CD4-positive, alpha-beta T cell treated with Interleukin-12 subunit alpha and Interleukin-12 subunit beta, for 1 hour (primary cell): ENCODE measurements at places on chromosomes 5 and 9.
A peak's percentile ranks its signal among the peaks of the same experiment; 100 is the strongest.

GRCh38 chr5:143026380-143026779, 256.2 kb downstream of the ARHGAP26 start:
- no peak for DNase-seq

DNA sequence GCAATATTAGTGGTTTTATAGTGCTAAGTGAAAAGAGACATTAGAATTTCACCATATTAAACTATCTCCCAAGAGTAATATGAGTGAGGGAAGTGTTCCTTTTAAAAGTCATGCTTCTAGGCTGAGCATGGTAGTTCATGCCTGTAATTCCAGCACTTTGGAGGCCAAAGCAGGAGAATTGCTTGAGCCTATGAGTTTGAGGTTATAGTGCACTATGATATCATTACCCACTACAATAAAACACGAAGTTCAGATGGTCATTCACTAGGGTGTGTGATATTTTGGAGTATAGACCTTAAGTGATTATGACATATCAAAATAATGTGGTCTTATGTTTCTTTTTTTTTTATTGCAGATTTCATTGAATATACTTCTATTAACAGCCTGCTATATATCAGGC, 6.7 kb downstream of the KIF2A start:
- no peak for DNase-seq

- DNase-seq = no peak
Observed at GRCh38 chr5:83563631-83564030, 92.1 kb downstream of the VCAN start.

- DNase-seq = peak; percentile 77
Observed at GRCh38 chr9:127199001-127199791, 65.4 kb upstream of the GARNL3 start.

GRCh38 chr5:32726086-32726557, 15.0 kb downstream of the NPR3 start:
- no peak for DNase-seq

DNA sequence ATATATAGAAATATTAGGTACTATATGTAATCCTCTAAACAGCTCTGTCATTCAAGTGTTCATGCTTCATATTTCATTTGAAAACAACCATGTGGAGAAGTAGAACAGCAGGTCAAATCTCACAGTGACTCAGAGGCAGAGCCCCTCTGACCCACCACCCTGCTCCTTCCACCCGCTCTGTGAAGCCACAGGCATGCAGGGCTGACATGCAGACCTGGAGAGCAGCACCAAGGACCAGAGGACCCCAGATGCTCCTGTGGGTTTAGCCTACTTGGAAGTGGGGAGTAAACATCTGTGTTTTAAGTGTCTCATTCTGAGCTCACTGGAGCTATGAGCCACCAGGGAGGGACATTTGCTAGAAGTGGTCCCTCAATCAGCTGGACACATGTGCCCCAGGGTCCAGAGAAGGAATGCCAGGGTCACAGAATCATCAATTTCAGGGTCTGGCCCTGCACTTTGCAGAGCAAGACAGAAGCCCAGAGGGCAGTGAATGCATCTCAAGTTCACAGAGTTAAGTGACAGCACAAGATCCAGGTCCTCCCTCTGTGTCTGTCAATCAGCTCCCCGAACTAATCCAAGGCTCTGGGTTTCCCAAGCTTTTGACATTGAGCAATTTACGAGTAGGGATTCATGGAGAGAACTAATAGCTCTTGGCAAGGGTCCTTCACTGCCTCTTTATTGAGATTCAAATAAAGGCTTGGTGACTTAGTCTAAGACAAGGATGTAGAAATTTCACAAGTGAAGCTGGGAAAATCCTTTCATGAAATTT, 441.1 kb downstream of the SEMA5A start:
- no peak for DNase-seq

GRCh38 chr9:106954558-106954957, 91.6 kb downstream of the ZNF462 start:
- no peak for DNase-seq

DNA sequence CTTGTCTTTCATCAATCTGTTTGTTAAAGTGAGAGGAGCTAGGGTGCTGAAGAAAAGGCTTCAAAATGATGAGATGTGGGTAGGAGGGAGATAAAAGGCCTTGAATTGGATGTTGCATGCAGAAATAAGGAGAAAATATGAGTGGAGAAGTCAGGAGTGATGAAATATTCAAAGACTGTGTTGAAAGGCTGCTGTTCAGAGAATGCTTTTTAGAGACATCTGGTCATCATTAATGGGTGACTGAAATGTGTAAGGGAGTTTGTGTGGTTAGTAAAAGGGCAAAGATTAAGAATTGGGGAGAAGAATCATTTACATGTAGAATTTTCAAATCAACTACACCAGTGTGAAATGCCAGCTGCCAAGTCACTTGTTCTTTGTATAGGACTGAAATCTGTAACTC, 383.9 kb downstream of the MAT2B start:
- DNase-seq = no peak

DNA sequence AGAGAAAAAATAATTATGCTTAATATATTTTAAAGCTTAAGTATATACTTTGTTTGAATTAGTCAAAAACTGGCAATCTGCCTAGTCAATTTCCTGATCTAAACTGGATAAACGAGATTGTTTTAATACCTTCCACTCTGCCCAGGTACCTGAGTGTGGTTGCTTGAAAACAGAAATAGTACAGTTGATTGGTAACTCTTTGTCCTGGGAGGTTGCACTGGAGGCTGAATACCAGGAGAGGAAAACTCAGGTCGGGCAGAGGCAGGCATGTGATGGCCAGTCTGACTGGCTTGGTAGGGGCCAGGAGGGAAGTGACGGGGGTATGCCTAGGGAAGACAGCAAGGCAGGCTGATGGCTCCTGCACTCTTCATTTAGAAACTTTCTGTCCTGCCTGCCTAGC, 80.2 kb downstream of the PIK3R1 start:
- no peak for DNase-seq

DNA sequence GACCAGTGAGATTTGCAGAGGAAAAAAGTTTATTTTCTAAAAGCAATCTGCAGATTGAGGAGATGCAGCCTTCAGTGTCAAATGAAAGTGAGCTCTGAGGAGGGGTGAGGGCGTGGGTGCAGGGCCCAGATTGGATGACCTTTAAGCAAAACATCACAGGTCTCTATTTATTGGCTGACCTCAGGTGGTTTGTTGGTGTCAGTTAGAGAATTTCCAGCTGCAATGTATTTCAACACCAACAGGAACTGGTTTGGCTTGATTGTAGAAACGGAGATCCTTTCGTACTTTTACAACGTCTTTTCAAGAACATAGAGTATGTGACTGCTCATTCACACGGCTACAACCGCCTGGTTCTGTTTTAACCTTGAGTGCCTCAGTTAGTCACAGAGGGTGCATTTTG, 1069.1 kb downstream of the EFNA5 start:
- no peak for DNase-seq

DNA sequence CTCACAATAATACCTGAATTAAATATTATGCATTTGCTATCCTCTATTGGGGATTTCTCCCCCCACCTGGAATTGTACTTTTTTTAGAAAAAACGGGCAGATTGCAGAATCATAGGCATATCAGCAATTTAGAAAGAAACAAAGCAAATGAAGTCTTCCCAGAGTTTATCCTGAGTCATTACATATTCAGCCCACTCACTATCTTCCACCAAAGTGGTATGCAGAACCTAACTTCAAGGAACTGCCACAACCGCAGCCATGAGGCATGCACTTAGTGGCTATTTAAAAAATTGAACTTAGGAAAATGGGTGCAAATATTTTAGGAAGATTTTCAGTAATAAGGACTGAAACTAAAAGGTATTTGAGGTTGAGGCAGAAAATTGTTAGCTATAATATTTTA, 48.6 kb downstream of the UBAP1 start:
- no peak for DNase-seq

- DNase-seq = no peak
Observed at GRCh38 chr9:136143215-136144001, 24.7 kb upstream of the TMEM250 start.

DNA sequence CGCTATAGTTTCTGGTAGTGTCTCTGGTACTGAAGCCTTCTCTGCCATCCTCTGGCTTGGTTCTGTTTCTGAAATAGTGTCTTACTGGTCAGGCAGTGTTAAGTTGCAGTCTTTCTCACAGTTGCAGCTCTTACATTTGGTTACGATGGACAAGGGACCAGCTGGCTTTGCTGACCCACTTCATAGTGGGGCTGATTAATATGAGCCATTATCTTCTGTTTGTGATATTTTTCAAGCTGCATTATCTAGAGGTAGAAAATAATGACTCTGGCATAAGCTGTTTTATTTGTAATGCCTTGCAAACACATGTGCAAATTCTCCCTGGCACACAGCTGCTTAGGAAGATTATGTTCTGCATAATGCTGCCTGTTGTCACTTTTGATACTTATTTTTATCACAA, 199.1 kb downstream of the KDM4C start:
- DNase-seq = no peak

GRCh38 chr9:120413121-120414048, 166.6 kb downstream of the CDK5RAP2 start:
- DNase-seq = no peak

DNA sequence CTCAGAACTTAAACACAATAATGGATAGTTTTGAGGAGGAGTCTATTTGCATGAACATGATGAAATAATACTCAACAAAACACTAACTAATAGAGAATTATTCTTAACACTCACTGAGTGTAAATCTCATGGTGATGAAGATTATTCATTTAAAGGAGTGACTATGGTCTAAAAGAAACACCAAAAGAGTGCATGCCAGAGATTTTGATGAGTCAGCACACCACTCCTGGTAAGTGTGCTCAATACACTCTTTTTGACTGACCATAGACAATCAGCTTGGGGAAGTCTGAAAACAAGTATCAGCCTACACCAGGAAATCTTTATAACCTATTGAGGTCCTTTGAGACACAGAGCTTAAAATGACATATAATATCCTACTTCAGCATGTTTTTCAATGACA, 6.8 kb upstream of the FST start:
- DNase-seq = no peak

DNA sequence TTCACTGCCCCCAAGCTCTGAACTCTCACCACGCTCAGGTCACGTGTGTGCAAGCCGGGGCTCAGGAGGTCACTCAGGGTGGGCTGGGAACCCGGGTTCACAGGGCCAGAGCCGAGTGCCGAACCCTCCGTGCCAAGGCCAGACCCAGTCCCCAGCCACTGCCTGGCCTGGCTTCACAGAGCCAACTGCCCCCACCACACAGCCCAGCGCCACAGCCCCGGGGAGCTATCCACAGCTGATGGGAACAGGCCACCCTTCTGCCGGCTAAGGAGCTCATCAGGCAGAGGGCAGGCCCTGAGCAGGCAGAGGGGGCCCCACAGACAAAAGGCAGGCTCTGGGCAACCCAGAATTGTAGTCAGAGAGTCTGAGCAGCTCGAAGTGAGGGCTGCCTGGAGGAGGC, 117.0 kb downstream of the VAV2 start:
- no peak for DNase-seq

- no peak for DNase-seq
Observed at GRCh38 chr5:155125551-155126095, 112.1 kb downstream of the KIF4B start.

DNA sequence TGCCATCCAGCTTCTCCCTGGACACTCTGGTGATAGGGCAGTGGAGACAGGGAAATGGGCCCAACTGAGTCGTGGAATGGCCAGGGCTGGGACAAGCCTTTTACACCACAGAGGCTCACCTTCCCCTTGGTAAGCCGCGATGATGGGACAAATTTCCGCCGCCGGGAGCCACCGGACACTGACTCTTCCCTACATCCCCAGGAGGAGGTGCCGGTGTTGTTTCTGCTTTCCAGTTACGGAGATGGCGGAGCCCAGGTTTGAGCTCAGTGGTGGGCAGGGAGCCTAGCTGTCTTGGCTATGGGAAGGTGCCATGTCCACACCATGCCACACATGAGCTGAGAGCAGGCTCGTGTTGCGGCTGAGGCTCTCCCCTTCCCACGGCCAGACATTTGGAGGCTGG, 19.9 kb upstream of the WNK2 start:
- no peak for DNase-seq

GRCh38 chr5:13746026-13746425, 198.5 kb downstream of the DNAH5 start:
- no peak for DNase-seq

DNA sequence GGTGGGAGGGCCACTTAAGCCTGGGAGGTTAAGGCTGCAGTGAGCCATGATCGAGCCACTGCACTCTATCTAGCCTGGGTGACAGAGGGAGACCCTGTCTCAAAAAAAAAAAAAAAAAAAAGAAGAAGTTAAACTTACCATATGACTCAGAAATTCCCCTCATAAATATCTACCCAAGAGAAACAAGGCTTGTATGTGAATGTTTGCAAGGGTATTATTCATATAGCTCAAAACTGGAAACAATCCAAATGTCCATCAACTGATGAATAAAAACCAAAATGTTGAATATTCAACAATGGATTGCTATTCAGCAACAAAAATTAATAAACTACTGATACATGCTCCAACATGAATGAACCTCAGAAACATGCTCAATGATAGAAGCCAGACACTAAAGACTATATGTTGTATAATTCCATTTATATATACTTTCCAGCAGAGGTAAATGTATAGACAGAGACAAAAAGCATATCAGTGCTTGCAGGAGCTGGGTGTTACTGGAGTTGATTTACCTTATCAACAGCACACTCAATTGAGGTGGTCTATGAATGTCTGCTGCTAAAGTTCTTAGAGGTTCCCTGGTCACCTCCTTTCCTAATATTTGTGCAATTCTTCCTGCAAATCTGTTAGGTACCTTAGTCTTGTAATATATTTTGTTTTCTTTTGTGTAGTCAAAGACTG, 5.3 kb upstream of the SREK1 start:
- no peak for DNase-seq

DNA sequence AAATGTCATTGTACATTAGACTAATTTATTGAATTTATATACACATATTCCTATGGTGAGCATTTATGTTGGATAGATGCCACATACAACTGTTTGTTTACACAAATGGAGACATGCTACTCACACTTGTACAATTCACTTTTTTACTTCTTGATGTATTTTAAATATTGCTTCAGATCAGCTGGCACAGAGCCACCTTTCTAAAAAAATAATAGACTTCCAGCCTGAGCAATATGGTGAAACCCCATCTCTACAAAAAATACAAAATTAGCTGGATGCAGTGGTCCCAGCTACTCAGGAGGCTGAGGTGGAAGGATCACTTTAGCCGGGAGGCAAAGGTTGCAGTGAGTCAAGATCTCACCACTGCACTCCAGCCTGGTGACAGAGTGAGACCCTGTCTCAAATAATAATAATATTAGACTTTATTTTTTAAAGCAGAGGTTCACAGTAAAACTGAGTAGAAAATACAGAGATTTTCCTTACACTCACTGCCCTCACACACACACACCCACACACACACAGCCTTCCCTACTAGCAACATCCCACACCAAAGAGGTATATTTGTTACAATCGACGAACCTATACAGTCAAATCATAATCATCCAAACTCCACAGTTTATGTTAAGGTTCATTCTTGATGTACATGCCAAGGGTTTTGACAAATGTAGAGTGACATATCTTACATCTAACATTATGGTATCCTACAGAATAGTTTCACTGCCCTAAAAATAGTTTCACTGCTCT, 16.5 kb upstream of the ADRB2 start:
- no peak for DNase-seq

GRCh38 chr9:135076143-135076875, 11.2 kb upstream of the OLFM1 start:
- DNase-seq = no peak
